Lung (tissue), 17 donors: ENCODE measurements at places on chromosomes 5 and 9. TPM values are rescaled to one million over a fixed set of nuclear protein-coding genes. Genes with fewer than 3 reads are reported as not detected.

Gene CYSTM1
- polyA plus RNA-seq, result 274 TPM

Gene MTAP
- 11.1 TPM for polyA plus RNA-seq

Gene PROB1
- 0.98 TPM for polyA plus RNA-seq

Gene IL17B
- polyA plus RNA-seq, result 0.26 TPM

Gene PPP2R2B
- 0.16 TPM for polyA plus RNA-seq

Gene CDKN2A
- polyA plus RNA-seq, result 1.0 TPM

Gene NSD1
- 8.0 TPM for polyA plus RNA-seq

Gene SPINK6
- not detected for polyA plus RNA-seq

Gene CD274
- 4.1 TPM for polyA plus RNA-seq

Gene ST6GALNAC4
- polyA plus RNA-seq, result 24.6 TPM
